Kidney glomerular epithelial cell (primary cell): ENCODE measurements at places on chromosomes 3 and 15.
A peak's percentile ranks its signal among the peaks of the same experiment; 100 is the strongest.

DNA sequence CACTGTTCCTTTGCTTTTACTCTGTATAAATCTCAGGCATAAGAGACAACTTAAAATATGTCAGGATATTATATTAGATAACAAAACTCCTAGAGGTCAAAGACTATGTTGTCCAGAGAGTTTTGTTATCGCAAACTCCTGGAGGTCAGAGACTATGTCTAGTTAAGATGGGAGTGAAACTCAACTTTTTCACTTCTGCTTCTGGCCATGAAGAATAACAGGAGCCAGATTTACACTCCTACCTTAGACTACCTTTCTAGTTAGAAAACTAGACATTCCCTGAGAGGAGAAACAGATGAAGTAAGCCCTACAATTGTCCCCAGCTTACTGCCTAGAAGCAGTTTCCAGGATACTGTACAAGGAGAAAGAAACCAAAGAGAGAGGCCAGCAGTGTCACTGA is 255.4 kb upstream of the UBE2E1 start:
- DNase-seq = no peak

DNA sequence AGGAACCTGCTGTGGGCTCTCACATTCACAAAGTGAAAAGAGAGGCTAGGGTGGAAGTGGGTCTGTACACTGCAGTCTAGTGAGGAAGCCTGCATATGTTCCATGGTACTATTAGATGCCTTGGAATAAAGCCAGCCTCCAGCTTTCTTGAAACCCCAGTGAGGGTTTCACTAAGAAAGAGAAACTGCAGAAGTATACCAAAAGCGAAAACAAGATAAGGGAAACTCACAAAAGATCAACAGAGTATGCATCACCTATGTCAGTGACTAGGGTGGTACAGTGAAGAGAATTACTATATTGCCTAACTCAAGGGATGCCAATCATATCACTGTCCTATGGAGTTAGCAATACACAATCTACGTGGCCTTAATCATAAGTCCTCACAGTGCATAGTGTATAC is 212.5 kb upstream of the GADL1 start:
- DNase-seq = no peak

DNA sequence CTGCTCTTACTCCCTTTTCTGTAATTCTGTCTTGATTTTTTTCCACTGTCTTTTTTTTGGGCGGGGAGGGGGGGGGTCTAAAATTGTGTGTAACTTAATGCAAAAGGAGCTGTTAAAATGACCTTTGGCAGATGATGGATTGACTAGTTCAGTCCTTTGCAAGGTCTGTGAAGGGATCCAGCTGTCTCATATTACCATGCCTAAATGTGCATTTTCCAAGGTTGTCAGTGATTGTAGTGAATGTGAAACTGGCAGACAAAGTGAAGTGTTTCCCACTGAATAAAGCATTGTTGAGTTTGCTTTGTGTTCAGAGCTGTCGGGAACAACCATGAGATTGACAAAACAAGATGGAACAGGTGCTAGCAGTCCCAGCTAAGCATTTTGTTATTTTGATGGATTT is 110.1 kb upstream of the SKOR1 start:
- DNase-seq = no peak

DNA sequence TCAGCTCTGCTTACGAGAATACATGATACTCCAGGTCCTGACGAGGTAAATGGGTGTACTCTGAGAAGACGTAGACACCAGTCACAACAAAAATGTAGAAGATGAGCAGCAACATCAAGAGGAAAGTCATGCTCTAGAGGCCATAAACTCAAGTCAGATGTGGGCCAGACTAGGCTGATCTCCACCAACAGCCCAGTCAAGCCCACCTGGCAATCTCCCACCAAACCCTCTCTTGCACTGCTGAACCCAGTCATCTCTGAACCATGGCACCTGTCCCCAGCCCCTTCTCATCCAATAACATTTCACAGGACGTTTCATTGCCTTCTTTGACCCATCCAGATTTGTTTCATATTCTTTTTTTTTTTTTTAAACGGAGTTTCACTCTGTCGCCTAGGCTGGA is 10.8 kb upstream of the PDIA3 start:
- no peak for DNase-seq

- DNase-seq = no peak
Observed at GRCh38 chr15:63324770-63325169, 47.4 kb downstream of the APH1B start.

DNA sequence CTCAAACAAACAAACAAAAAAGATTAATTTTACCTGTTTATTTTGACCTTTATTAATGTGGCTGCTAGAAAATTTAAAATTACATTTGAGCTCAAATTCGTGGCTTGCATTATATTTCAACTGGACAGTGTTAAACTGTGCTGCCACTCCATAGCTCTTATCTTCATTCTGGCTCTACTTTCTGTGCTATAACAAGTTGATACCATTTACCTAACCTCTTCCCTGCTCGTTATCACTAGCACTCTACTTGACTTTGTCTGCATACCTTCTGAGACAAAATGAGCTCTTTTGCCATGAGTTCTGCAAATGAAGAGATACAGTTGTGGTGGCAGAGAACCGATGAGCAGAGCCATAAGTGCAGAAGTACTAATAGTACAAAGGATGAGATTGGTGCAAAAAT is 26.4 kb downstream of the MINDY2 start:
- no peak for DNase-seq

DNA sequence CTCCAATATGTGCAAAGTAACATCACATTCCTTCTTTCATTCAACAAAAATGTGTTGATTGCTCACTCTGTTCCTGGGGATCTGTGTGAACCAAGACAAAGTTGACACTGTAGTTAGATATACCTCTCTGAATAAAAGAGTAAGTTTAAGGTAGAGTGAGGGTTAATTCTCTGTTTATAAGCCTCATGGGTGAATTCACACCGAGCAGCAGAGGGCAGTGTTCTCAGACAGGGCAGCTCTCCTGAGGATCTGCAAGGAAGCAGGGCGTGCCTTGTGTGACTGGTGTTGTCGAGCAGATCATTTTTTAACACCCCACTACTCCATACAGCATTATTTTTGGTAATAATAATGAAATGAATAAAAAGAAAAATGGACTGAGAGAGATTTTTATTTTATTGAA is 34.4 kb downstream of the PAQR9 start:
- peak; percentile 31 for DNase-seq

DNA sequence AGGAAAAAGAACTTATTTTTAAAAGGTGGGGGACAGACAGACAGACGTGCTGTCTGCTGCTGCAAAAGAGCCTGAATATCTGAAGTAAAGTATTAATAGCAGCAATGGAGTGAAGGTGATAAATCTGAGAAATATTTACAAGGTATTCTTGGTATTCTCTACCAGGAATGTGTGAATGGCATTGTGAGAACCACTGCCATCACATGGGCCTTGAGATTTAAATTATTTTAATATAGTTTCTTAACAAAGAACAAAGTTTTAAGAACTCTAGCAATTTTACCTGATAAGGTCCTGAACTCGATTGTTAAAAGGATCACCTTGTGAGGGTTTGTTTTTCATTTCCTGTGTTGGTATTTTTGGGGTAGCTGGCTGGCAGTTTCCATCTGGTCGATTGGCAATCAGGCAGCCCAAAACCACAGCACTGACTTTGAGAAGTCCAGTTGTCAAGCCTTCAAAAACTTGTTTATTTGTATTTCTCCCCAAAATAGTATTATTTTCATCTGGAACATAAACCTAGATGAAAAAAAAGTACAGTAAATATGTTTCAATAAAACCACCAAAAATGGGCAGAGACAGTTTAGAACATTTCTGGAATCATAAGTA is 97.3 kb downstream of the ISL2 start:
- DNase-seq = peak; percentile 41

- peak; percentile 22 for DNase-seq
Observed at GRCh38 chr3:149343951-149344350, 10.5 kb upstream of the TM4SF18 start.

DNA sequence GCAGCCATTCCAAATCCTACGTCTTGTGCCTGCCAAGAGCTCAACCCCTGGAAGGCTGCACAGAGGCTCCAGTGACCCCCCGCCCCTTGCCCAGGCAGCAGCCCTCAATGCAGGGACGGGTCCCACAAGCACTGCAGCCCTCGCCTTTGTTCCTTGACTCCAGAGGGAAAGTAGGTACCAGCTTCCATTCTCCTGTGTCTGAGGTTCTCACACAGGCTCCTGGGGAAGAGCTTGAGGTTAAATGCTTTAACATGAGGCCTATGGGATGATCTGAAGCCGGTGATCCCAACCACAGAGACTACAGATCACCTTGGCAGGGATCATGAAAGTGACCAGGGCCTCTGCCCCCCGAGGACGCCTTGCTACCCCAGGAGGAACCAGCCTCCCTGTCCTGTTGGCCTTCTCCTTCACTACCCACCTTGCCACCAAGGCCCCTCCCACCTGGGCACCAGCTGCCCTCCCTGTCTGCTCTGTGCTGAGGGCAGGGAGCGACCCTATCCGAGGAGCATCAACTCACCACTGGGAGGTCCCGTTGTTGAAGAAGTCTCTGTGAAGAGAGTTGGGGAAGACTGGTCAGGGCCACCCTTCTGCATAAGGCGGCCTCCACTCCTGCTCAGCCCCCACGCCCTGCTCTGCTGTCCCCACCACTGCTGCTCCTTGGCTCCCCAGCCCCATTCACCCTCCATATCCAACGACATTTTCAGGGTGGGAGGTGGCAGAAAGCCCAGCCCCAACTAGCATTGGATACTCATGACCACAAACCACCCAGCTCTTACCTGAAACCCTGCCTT is 95.3 kb downstream of the SEC22A start:
- no peak for DNase-seq

GRCh38 chr3:63809607-63810006 is 9.5 kb upstream of the C3orf49 start:
- DNase-seq = no peak

GRCh38 chr3:160828880-160829279 is 72.8 kb downstream of the PPM1L start:
- no peak for DNase-seq

DNA sequence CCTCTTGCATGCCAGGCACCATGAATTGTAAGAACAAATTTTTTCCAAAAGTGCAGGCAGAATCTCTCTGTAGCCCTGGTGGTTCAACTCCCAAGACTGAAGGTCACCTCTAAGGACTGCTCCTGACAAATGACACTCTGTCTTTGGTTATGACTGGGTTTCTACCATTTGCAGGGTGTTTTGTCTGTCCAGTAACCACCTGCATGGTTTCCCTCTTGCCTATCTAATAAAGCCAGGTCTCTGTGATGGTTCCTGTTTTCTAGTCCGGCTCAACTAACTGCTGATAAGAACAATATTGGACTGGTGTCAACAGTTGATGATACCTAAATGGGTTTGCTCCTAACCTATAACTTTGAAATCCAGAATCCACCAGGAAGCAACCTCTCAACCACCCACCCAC is 43.7 kb downstream of the ATP8B4 start:
- no peak for DNase-seq

GRCh38 chr3:176447369-176447768 is 749.9 kb downstream of the TBL1XR1 start:
- DNase-seq = no peak

- DNase-seq = peak; percentile 3
Observed at GRCh38 chr3:105715372-105715771, 153.4 kb downstream of the CBLB start.

DNA sequence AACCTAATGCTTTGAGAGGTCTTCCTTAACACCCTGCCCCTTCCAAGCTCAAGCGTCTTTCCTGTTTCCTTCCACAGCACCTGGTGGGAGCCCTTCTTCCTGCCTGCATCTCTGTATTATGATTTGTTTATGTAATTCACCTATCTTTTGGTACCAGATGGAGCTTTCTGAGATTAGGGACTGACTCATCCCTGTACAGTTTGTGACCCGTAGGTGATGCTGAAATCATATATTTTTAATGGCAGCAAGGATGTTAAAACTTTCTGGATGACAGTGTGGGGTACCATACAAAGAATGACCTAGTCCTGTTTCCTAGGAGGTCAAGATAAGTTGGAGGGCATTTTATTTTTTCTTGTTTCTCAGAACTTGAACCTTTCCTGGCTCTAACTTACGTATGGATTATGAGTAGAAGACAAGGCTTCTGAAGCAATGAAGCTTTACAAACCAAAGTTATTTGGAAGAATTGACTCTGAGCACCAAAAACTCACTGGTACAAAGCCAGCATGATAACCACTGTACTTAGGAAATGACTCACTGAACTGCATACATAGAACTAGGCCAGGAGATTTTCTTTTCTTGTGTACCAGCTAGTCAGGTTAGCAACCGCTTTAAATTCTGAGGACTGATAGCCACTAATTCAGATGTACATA is 46.6 kb downstream of the HHLA2 start:
- peak; percentile 8 for DNase-seq

GRCh38 chr3:173266441-173266840 is 125.4 kb upstream of the SPATA16 start:
- no peak for DNase-seq

DNA sequence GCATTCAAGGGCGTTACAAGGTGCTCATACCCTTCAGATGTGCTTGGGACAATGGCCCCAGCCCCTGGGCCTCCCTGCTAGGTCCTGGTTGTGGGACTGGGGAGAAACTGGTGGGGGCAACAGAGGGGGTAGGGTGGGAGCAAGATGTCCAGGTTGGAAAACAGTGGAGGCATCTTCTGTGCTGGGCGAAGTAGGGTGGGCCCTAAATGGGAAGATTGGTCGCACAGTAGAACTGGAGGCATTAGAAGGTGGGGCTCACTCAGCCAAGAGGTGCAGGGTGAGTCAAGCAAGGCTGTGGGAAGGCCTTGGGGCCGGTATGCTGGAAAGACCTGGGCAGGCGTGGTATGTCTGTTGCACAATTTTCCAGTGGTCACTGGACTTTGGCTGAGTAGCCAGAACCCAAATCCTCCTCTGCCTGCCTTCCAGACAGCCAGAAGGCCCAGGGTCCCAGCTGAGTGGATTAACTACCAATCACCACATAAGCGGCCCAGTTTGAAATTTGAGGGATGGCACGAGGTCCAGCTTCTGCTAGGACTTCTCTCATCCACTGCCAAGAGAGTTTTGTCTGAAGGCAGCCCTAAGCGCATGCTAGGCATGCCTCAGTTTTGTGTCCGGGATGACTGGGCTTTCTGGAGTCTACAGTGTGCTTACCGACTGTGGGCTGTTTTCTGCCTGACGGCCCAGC is 74.5 kb downstream of the LSM3 start:
- peak; percentile 36 for DNase-seq

DNA sequence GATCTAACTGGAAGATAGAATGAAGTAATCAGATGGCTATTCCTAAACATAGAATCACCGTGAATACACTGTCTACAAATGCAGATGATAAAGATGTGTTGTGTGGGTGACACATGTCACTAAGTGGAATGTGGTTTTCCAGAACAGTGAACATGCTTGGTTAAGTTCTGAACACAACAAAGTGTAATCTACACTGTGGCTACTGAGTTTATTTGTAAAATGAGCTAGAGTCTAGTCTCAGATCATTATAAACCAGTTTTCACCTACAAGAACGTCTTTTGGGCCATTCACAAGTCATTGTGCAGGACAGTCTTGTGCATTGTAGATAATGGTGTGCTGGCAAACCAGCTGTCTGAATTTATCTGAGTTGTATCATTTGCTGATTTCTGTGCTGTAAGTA is 35.3 kb downstream of the OXNAD1 start:
- peak; percentile 46 for DNase-seq

- DNase-seq = no peak
Observed at GRCh38 chr3:122621112-122621511, 43.7 kb downstream of the PARP15 start.
